ENCODE measurements at places on chromosomes 4 and X.

DNA sequence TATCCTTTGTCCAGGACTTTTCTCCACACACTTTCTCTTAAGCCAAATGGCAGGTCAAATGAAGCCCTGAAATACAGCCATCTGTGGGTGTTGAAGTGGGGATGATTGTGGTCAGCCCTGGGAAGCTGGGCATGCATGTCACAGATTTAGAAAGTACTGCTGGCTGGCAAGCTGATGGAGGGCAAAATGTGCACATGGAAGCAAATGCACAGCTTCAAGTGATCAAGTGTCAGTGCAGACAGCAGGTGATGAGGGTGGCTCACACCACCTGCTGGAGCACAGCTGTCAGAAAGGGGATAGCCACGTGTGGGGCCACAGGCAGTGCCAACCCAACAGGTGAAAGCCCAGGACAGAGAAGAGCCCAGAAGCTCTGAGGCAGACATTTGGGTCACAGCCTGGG lies 40.3 kb upstream of the ATXN3L start:
- DNase-seq: no peak

- no peak for DNase-seq
Measured at GRCh38 chr4:6092131-6092530, 73.9 kb upstream of the C4orf50 start.

GRCh38 chrX:108590496-108590895 lies 145.9 kb downstream of the IRS4 start:
- DNase-seq: no peak

- no peak for DNase-seq
Measured at GRCh38 chr4:146176891-146177290, 1.4 kb downstream of the LSM6 start.

GRCh38 chrX:148610328-148610698 lies 109.9 kb downstream of the AFF2 start:
- DNase-seq: no peak
